Stomach (tissue), 19 donors: ENCODE measurements at places on chromosomes 6 and 20. TPM values are rescaled to one million over a fixed set of nuclear protein-coding genes. Genes with fewer than 3 reads are reported as not detected.

Gene RIN2
- total RNA-seq = 69.8 TPM

Gene FOXO3
- total RNA-seq = 78.6 TPM

Gene ACTL10
- total RNA-seq = 1.1 TPM

Gene MYT1
- not detected for total RNA-seq

Gene TMEM74B
- total RNA-seq = 0.73 TPM

Gene NRSN1
- total RNA-seq = not detected

Gene DUSP22
- 31.2 TPM for total RNA-seq

Gene RBBP9
- 0.58 TPM for total RNA-seq

Gene LGSN
- total RNA-seq = not detected

Gene FNDC11
- total RNA-seq = 0.55 TPM

Gene GPX5
- not detected for total RNA-seq

Gene EEF1A1
- total RNA-seq = 3,004 TPM

Gene NOX3
- total RNA-seq = not detected

Gene MACROD2
- 25.0 TPM for total RNA-seq

Gene EDN1
- total RNA-seq = 95.1 TPM

Gene ARG1
- total RNA-seq = 2.2 TPM

Gene VEGFA
- 438 TPM for total RNA-seq

Gene SLC17A1
- total RNA-seq = not detected

Gene CST7
- total RNA-seq = not detected
